COR-L47 (cell line): ENCODE measurements at places on chromosomes 13 and 19.

GRCh38 chr19:29417048-29417447, 108.7 kb upstream of the VSTM2B start:
- DNase-seq = no peak

DNA sequence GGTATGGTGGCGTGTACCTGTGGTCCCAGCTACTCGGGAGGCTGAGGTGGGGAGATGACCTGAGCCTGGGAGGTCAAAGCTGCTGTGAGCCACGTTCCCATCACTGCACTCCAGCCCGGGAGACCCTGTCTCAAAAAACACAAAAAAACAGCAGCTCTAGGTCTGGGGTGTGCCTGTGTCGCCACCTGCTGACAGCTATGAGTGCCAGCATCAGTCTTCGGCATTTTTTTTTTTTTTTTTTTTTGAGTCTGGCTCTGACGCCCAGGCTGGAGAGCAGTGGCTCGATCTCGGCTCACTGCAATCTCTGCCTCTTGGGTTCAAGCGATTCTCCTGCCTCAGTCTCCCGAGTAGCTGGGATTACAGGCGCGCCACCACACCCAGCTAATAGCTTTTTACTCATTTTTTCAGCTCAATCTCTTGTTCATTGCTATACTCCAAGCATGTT, 10.1 kb downstream of the AP2S1 start:
- DNase-seq = peak; percentile 43

DNA sequence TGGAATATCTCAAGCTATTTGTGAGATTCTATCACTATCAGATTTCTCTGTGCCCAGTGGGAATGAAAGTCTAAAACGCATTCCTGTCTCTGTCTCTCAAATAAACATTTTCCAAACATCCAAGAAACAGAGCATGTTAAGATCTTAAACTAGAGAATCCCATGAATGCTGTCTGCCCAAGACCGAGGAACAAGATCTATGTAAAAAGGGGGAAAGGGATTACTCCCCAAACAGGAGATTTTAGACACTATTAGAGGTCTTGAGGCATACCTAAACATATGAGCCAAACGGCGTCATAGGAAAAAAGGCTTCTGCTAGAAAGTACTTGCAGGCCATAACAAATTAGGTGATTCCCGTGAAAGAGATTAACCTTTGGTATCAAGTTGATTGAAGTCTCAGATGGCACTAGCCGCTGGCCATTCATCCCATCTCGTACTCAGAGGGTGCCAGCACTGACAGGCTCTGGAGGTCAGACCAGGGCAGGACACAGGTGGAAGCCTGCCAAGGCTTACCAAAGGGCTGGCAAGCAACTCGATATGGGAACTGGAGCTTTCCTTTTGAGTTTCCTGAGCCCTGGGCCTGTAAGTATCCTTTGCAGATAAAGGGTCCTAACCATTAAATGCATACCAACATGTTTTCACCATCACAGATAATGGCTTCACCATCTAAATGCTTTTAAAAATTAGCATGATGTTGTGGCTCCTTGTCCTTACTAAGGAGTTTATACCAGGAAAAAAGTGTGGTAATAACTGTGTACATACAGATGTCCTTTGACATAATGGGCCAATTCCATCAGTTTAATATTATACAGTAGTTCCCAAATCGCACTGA, 225.2 kb downstream of the FOXO1 start:
- no peak for DNase-seq

GRCh38 chr13:66974174-66974573, 256.0 kb downstream of the PCDH9 start:
- no peak for DNase-seq

GRCh38 chr13:98533912-98534311, 43.0 kb downstream of the STK24 start:
- DNase-seq = no peak

GRCh38 chr19:2631213-2631821, 71.2 kb downstream of the GNG7 start:
- DNase-seq = no peak

DNA sequence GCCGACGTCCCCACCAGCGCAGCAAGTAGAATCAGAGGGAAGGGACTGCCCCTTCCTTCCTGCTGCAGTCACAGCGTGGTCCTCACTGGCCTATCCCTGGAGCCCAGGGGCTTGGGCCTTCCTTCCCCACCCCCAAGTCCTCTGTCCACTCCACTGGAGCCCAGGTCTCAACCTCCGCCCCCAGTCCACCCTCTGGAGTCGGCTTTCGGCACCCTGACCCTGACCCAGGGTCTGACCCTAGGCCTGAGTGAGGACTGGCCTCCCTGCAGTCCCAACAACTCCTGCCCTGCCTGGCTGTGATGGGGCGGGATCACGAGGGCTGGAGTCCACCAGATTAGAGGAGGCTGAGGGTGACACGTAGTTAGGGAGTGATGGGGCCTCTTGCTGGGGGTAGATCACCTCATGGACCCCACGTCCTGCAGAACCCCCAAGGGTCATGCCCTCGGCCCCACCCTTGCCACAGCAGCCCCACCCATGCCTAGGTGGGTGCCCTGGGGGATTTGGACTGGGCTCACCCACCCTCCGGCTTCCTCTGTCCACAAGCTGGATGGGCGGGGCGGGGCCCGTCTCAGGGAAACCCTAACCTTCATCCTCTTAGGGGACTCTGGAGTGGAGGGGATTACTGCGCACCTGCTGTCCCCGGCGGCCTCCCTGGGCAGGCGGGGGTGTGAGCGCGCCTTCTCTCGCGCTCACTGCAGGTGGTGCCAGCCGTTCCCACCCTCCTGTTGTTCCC, 3.8 kb downstream of the RAX2 start:
- no peak for DNase-seq

GRCh38 chr19:2345076-2345475, 15.0 kb upstream of the TMPRSS9 start:
- no peak for DNase-seq

GRCh38 chr19:45075301-45076028, 813 bp downstream of the ZNF296 start:
- DNase-seq = no peak

DNA sequence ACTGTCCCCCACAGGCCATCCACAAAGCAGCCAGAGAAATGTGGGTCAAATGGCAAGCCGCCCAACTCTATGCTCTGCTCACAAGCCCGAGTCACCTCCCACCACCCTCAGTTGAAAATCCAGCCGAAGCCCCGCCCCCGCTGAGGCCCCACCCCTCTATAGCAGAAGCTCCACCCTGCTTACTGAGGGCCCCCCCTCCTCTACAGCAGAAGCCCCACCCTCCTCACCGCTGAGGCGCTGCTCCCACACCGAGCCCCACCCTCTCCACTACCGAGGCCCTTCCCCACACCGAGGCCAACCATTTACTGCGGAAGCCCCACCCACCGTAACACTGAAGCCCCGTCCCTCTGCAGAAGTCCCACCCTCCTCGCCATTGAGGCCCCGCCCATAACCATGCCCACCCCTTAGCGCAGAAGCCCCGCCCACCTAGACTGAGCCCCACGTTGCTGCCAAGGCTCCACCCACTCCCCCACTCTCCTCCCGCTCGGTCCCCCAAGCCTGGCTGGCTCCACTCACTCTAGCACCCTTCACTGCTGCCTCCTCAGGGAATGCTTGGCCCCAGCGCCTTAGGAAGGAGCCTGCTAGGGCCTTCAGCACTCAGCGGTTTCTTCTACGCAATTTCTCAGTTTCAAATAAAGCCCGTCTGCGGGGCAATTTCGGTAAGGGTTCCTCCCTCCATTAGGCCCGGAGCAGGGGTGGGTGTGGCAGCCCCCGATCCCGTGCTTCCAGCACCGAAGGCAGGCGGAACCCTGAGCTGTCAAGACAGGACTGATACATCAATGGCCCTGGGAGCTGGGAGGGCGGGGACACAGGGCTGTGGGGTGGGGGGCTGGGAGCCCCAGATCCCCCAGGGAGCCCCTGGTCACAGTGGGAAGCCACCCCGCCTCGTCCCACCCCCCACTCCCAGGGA, 9.0 kb upstream of the MYDGF start:
- DNase-seq = no peak

DNA sequence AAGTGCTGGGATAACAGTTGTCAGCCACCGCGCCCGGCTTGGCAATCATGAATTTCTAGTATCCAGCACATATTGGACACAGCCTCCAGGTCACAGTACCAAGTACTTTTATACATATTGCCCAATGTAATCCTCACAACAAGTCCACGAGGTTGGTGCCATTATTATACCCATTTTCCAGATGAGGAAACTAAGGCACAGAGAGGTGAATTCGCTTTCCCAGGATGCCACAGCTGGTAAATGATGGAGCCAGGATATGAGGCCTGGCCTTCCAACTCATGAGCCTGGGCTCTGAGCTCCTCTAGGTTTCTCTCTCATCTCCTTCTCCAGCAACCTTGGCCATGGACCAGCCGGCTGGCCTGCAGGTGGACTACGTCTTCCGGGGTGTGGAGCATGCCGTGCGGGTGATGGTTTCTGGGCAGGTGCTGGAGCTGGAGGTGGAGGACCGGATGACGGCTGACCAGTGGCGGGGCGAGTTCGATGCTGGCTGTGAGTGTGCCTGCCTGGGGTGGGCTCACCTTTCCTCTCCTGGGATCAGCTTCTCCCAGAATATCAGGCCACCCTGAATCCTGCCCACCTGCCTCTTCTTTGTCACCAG, 7.5 kb downstream of the CCDC61 start:
- no peak for DNase-seq

DNA sequence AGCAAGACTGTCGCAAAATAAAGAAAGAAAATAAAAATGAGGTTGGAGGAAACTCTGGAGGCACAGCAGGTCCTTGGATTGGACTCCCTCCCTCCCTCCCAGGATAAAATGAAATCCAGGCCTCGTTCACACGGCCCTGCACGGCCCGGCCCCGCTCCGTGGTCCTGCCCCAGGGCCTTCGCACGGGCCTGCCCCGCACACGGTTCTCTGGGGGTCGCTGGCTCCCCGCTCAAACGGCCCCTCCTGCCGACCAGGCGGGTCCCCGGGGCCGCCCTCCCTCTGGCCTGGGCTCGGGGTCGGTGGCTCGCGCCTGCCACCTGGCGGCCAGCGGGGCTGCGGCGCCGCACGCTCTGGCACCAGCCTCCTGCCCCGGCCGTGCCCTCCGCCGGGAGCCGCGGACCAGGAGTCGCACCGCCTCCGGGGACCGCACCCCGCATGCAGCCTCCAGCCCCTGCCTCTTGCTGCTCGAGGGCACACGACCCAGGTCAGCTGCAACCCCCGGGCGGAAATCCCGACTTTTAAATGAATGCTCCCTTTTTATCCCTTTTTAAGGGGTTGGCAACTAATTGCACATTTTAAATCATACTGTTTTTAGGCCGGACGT, 1.5 kb upstream of the WDR18 start:
- peak; percentile 46 for DNase-seq
